Activated T-helper 9 cell treated with anti-CD3 and anti-CD28 coated beads, Interleukin-2, amount 50 U/mL, for 16 hours (primary cell): ENCODE measurements at places on chromosomes 6 and 20.

- DNase-seq, result no peak
Observed at GRCh38 chr6:72933233-72933632, 292.1 kb downstream of the KHDC1L start.

DNA sequence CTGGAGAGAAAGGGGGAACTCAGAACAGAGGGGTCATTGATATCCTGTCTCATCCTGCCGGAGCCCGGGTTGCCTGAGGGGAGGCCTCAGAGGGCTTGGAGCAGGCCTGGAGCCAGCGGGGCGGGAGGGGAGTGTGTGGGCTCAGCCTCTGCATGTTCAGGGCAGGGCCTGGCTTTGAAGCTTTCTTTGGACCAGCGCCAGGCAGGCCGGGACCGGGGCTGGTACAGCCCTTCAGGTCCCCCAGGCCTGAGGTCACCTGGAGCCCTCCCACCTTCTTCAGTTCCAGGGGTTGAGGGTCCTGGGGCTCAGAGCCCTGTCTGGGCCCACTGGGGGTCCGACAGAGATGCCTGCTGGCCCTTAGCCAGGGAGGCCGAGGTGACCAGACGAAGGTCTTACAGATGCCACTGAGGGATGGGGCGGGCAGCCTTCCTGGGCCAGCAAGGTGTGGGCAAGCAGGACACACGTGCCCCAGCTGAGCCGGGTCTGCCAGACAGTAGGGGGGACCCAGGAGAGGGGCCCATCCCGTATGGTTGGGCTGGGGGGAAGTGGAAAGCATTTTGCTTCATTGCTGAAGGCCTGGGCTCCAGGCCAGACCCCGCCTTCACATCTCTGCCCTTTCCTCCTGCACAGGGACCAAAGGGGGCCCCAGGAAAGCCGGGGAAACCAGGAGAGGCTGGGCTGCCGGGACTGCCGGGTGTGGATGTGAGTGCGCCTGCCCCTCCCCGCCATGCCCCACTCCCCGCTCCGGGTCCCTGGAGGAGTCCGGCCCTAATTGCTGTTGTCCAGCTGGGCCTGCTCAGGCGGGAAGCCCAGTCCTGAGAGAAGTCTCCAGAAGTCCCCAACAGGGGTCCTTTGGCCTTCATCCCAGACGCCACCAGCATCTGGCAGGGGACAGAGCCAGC lies 2.0 kb downstream of the COL9A3 start:
- no peak for DNase-seq

- no peak for DNase-seq
Observed at GRCh38 chr20:24102749-24103333, 114.3 kb upstream of the GGTLC1 start.

DNA sequence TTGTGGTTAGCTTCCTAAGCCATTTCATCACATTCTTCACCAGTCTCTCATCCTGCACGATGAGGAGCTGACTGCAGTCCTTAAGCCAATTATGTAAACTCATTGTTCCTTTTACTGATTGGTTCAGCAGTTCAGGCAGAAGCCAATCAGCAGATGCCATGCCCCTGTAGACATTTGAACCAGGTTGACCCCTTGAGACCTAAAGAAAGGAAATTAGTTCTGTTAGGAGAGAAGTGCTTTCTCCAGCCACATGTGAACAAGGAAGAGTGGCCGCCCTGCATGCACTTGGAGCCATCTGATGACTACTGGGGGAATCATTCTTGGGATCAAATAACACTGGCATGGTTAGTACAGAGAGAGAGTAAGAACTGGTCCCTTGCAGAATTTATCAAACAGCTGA lies 535.2 kb upstream of the ID4 start:
- no peak for DNase-seq

DNA sequence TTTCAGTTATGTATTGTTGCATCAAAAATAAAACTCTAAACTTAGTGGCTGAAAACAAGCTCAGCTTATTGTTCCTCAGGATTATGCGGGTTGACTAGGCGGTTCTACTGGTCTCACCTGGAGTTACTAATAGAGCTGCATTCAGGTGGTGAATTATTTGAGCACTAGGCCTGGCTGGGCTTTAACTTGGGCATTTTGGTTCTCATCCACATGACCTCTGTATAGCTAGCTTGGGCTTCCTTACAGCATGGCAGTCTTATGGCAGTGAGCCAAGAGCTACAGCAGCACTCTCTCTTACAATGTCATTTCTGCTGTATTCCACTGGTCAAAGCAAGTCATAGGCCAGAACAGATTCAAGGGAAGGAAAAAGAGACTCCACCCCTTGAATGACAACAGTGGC lies 1.6 kb downstream of the PGBD1 start:
- DNase-seq, result no peak
